ENCODE measurements at places on chromosomes 4 and X. TPM values are rescaled to one million over a fixed set of nuclear protein-coding genes. Genes with fewer than 3 reads are reported as not detected.

SCML1 gene
- 7.3 TPM for total RNA-seq

ABCG2 gene
- total RNA-seq, result 0.72 TPM

GAGE1 gene
- not detected for total RNA-seq

TRAPPC2 gene
- total RNA-seq, result 16.9 TPM

RHOXF2B gene
- total RNA-seq, result not detected

RAB28 gene
- 9.7 TPM for total RNA-seq

KLHL13 gene
- total RNA-seq, result 1.7 TPM

STOX2 gene
- total RNA-seq, result 14.6 TPM

RBM47 gene
- 40.2 TPM for total RNA-seq

CTAG1B gene
- total RNA-seq, result not detected

TEX11 gene
- not detected for total RNA-seq

DNA sequence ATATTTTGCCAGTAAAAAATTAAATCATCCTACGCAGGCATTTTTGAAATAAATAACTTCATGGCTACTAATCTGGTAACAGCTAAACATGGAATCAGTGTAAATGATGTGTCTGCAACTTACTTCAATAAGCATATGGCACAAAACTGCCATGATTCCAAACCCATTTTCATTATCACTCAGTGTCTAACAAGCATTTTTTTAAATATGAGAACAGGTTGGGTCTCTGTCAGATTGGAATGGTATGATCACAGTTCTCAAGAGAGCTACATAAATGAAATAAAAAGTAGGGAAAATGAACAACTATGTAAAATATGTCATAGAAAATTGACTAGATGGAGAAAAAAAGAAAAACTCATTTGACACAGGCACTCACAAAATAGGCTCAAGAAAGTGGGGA lies 476.9 kb upstream of the NWD2 start:
- DNase-seq, result no peak

DNA sequence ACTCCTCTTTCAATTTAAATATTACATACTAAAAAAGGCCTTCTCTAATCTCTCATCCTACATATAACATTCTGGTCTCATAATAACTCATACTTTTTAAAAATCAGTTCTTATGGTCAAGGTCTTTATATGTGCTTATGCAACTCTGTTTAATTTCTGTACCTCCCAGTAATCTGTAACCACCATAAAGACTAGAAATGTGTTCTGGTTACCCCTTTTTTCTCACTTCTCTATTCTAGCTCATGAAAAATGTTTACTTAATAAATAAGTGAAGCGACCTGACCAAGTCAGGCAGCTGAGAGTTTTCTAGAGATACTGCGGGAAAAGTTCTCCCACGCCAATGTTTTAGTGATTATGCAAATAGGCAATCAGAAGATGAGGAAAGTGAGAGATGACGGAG lies 548.8 kb upstream of the FAM241A start:
- DNase-seq, result no peak

DNA sequence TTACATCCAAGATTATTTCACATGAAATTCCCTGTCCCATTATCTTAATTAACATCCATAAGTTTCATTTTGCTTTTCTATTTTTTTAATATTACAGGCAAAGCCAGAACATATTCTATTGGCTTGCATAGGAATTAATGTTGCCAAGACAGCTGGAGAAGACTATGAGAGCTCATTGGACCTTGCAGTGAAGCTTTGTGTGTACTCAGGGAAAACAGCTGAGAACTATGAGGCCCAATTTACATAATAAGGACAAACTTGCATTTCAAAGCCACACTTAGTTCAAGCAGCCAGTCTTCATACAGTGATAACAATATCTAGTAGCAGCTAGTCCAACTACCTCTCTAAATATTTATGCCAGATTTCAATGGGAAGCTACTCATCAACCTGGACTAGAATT lies 134.4 kb downstream of the DDX53 start:
- no peak for DNase-seq

GRCh38 chr4:41709844-41710481 lies 38.6 kb downstream of the PHOX2B start:
- DNase-seq, result no peak

GRCh38 chrX:17930850-17931249 lies 69.8 kb upstream of the RAI2 start:
- no peak for DNase-seq

GRCh38 chr4:52004414-52004813 lies 15.7 kb downstream of the LRRC66 start:
- no peak for DNase-seq

- no peak for DNase-seq
Measured at GRCh38 chr4:76620723-76621468, 185.9 kb downstream of the SHROOM3 start.

DNA sequence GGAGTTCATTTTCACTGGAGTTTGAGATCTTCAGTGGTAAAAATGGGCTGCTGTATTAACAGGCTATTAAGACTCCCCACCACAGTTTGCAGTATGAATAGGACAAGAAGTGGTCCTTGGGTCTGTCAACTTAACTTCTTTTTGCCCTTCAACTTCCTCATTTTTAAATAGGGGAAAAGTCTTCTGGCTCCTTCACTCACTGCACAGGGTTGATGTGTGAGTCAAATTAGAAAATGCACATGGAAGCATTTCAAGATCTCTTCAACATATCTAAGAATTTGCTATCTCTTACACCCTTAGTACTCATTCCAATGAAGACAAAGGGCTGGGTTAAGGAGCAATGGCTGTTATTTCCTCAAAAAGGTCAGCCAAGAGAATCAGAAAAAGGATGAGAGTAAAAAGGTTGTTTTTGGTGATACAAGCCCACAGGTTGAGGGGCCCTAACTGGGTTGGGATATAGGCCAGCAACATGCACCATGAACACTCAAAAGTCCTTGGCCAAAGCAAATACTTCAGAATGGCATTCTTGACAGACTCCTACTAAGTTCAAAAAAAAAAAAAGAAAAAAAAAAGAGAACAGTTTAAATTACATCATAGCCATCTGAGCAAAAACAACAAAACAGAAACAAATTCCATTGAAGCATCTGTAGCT lies 13.4 kb downstream of the PDE5A start:
- DNase-seq, result no peak

DNA sequence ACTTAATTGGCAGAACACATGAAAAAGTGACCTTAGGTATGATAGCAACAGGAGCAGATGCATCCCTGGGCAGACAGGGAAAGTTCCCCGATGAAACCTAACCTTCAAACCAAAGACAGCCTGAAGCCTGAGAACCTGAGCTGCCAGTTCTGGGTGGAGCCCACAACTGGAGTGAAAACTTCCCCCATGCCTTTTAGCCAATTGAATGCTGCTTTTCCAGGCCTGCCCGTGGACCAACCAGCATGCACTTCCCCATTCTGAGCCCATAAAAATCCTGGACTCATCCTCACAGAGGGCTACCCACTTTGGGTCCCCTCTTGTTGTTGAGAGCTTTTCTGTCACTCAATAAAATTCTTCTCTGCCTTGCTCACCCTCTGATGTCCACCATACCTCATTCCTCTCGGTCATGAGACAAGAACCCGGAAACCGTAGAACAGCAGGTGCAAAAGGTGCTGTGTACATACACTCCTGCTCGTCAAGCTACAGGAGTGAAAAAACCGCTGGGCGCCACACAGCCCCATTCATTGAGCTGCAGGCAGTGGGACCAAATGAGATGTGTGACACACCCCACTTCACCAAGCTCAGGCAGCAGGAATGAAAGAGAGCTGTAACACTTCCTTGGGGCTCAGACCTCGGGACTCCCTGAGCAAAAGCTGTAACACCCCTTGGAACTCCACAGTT lies 13.9 kb upstream of the SLC7A11 start:
- no peak for DNase-seq

DNA sequence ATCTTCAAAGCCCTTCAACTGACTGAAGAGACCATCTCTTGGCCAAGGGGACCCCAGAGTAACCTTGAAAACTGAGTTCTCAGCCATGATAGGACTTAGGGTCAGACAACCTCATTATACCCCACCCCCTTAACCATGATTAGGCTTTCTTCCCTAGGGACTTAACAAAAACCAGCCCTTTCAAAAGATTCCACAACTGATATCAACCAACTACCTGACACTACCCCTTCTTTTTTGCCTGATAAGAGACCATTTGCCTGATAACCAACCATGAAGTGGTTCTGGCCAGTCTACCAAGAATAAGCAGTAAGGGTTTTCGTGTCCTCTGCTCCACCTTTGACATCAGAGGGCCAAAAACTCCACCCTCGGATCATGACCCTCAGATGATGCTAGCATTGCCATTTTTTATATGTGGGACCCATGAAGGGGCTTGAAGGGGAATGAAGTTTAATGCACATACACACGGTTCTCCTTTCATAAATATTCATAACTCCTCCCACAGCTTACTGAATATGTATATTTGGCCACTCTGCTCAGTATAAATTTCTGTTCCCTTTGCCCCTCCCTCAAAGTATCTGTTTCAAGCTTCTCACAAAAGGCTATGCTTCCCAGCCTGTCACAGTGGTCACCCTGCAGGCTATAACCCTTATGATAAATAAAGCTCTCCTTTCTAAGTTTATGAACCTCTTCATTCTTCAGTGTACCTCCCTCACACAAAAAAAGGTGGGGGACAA lies 12.3 kb downstream of the TBCK start:
- no peak for DNase-seq

GRCh38 chr4:37453281-37453998 lies 208.9 kb downstream of the NWD2 start:
- peak; percentile 65 for DNase-seq

DNA sequence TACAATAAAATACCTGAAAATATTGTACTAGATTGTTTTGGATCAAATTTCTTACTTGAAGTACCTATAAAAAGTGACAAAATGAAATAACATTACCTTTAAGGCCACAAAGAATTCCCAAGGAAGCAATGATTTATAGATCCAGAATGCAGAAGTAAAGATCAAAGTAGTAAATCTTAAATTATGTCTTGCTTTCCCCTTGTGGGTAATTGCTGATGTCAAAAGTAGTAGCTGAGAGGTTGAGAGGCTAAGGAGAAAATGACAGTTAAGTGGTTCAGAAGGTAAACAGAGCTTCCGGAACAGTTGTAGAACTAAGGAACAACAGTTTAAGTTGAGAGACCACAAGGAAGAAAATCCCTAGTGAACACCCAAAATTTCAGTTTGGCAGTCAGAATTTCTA lies 358.3 kb downstream of the GABRG1 start:
- DNase-seq, result no peak

DNA sequence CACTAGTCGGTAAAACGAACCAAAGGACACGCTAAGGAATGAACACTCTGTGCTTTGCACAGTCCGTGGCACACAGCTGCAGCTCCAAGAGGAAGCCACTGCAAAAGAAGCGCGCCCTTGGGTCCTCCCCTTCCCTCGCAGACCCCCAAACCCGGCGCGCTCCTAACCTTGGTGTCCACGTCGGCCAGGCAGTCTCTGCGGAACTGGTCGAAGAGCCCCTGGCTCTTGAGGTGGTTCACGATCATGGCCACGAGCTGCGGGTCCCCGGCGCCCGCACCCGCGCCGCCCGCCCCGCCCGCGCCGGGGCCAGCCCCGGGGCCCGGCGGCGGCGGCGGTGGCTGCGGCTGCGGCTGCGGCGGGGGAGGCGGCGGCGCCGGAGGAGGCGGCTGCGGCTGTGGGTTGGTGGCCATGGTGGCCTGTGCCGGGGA lies 333 bp downstream of the BOD1L1 start:
- DNase-seq, result peak; percentile 67

GRCh38 chrX:153902385-153902784 lies 2.1 kb upstream of the AVPR2 start:
- no peak for DNase-seq

- DNase-seq, result no peak
Measured at GRCh38 chr4:52641854-52642563, 17.1 kb downstream of the USP46 start.

DNA sequence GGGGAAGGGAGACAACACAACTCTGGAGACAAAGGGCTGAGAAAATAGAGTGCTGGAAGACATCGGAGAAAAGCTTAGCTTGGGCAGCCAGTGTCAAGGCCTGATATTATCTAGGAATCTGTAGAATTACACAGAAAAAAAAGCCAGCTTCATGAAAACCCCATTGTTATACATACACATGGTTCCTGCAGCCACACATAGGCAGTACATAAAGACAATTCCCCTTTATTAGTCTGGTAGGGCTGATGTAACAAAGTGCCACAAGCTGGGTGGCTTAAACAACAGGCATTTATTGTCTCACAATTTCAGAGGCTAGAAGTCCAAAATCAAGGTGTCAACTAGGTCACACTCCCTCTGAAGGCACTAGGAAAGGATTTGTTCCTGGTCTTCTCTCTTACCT lies 503.5 kb downstream of the MID1IP1 start:
- no peak for DNase-seq

GRCh38 chr4:141473952-141474351 lies 162.4 kb upstream of the IL15 start:
- DNase-seq, result no peak

GRCh38 chr4:19982556-19982955 lies 269.1 kb upstream of the SLIT2 start:
- no peak for DNase-seq

DNA sequence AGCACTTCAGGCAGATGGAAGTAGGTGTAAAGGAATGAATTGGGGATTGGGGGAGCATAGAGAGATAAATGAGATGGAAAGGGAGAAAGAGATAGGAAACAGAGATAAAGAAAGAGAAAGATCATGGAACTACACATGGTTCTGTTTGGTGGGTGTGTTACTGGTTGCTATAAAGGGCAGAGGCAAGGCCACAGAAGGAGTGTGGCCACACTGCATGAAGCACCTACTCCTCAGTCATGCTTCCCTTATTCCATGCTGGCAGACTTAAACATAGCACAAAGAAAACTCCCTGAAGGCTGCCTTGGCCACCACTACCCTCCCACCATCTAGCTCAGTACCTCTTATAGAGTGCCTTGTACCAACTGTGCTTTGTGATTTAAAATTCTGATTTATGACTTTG lies 56.9 kb downstream of the OPHN1 start:
- DNase-seq, result no peak

DNA sequence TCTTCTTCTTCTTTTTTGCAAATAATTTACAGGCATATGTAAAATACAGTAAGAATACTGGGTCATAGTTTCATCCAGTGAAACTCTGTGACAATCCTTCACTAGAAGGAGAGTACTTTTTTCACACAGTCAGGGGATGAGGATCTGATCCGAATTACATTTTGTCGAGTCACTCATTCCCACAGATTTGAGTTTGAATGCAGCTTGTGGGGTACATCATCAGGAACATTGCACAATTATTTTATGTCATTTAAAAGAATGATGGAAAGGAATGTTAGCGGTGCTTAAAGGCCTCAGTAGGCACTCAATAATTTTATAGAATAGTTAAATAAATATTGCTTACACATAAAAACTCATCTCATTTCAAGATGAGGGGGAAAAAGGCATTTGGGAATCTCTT lies 88.6 kb downstream of the CHRNA9 start:
- no peak for DNase-seq

DNA sequence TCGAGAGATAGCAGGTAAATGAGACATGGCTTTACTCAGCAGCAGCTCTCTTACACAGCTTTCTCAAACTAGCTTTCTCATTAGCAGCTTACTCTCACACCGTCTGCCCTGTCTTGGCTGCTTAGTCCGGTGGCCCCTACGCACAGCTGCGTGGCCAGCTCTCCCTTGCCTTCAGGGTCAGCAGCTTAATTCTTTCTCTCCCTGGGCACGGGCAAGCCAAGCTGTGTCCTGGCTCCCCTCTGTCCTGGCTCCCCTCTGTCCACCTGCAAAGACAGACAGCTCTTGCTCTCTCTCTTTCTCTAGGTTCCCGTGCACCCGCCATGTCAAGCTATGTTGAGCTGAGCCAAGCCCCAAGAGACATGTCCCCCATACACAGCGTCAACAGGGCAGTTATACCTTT lies 39.4 kb downstream of the ZNF185 start:
- no peak for DNase-seq

Measured in suprapubic skin (tissue), 4 donors.